Stimulated activated CD8-positive, alpha-beta memory T cell treated with anti-CD3 and anti-CD28 coated beads, Interleukin-4, amount 100 ng/mL, for 24 hours (primary cell): ENCODE measurements at places on chromosomes 6 and 20.

DNA sequence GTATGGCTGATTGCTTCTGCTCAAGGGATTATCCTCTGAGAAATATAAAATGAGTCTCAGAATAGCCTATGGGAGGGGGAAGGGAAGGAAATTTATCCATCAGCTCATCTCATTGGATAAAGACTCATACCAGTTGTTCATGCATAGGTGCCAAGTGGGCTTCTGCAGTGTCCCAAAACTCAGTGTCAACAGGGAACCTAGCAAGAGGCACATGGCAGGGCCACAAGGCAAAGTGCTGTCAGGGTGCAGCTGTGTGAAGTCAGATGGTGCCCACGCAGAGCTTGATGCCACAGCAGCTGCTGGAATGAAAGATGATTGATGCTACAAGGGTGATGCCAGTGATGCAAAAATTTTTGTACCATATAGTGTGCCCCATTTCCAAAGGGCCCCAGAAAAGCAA lies 3.2 kb upstream of the CHD6 start:
- DNase-seq: no peak

DNA sequence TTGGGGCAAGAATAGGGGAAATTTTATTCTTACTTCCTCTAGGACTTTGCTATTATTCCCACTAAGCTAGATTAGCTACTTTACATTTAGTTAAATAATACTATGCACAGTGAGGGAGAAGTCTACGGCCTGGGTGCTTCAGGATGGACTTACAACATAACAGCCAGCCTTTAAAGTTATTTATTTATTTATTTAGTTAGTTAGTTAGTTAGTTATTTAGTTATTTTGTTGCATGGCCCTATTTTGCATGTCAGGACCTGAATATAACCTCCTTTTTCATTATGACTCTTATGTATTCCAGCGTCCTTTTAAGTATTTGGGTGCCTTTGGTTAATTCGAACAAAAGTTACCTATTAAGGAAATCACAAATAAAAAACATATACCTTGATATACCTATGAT lies 238.7 kb downstream of the EYS start:
- DNase-seq: no peak

- no peak for DNase-seq
These were observed 6.7 kb downstream of the HLA-DQA1 start for GRCh38 chr6:32643904-32644303.

GRCh38 chr20:38453941-38454340 lies 18.7 kb upstream of the RALGAPB start:
- no peak for DNase-seq

DNA sequence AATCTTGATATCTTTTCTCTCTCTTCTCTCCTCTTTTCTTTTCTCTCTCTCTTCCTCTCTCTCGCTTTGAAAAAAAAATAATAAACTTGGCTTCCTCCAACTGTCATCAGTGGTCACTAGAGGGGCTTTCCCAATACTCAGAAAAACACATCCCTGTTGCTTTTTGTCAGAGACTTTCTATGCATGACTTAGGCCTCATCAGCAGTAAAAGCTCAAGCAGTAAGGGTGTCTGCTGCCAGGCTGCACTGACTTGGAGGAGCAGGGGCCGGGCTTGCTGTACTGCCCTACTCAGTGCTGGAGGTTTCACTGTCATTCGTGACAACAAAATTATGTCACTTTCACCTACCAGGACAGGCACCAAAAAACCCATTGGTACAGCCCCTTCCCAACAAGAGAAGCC lies 272.0 kb downstream of the ADGB start:
- DNase-seq: no peak

- DNase-seq: peak; percentile 68
These were observed at the start of gene RBBP9 for GRCh38 chr20:18496740-18497592. Gene RBBP9, minus strand, starts transcription at chr20:18497225. Its CDS starts 58 bp downstream, at chr20:18497167.

DNA sequence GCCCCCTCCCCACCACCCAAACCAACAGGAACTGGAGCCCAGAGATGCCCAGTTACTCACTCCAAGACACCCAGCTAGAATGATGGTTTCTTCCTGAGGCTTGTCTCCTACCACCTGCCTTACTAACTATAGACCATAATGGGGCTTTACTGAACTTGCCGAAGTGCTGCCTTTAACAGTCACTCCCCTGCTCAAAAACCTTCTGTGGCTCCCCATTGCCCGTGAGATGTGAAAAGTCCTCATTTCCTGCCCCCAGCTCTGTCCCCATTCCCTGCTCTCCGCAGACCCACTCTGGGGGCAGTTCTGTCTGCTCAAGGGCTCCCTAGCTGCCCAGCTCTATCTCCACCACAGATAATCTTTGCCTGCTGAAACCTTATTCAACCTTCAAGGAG lies 4.9 kb downstream of the SIGLEC1 start:
- DNase-seq: no peak

GRCh38 chr6:170190046-170190445 lies 100.8 kb downstream of the DLL1 start:
- no peak for DNase-seq

DNA sequence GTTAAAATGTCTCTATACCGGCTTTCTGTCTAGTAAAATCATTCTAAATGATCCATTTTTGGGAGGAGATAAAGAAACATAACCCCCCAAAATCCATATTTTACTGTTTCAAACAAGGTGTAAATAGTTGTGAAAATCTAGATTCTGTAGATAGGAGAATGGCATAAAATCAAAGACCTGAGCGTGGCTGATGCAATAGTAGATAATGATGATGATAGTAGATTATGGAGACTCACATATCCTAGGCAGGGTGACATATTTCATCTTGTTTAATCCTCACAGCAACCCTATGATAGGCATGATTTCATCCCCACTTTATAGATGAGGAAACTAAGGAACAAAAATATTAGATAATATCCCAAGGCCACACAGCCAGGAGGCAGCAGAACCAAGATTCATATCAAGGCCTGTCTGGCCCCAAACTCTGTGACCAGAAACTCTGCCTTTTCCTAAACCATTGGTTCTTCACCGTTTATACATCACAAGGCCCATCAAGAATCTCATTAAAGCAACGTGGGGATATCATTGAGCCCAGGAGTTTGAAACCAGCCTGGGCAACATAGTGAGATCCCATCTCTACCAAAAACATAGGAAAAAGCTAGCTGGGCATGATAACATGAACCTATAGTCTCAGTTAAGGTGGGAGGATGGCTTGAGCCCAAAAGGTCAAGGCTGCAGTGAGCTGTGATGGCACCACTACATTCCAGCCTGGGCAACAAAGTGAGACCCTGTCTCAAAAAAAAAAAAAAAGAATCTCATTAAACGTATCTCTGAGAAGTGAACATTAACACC lies 55.6 kb downstream of the BPIFB1 start:
- no peak for DNase-seq

DNA sequence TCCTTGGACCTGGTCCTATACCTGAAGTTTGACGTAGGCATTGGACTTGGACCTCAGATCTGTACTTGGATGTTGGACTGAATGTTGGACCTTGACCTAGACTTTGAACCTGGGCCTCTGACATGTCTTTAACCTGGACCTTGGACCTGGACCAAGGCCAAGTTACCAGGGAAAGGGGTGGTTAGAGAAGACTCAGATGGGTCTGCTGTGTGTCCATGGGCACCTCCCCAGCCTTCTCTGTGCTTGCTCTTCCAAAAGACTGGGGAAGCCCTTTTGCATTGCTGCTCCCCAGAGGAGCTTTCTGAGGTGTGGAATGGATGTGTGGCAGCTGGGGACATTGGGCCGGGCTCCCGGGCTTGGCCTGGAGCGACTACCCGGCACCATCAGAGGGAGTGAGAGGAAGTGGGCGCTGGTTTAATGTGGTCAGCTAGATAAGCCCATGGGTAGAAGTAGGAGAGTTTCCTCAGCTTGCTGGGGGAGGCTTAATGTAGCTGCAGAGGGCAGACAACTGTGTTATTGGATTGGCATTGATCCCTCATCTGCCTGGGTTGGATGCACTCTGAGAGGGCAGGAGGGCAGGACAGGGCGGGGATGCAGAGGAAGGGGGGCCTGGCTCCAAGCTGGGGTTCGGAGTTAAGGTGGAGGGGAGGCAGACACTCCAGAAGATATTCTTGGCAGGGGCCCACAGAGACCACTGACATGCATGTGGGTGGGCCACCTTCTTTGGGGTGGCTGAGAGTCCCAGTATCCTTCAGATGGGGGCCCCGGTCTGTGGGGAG lies 4.2 kb downstream of the SCRT2 start:
- DNase-seq: no peak

DNA sequence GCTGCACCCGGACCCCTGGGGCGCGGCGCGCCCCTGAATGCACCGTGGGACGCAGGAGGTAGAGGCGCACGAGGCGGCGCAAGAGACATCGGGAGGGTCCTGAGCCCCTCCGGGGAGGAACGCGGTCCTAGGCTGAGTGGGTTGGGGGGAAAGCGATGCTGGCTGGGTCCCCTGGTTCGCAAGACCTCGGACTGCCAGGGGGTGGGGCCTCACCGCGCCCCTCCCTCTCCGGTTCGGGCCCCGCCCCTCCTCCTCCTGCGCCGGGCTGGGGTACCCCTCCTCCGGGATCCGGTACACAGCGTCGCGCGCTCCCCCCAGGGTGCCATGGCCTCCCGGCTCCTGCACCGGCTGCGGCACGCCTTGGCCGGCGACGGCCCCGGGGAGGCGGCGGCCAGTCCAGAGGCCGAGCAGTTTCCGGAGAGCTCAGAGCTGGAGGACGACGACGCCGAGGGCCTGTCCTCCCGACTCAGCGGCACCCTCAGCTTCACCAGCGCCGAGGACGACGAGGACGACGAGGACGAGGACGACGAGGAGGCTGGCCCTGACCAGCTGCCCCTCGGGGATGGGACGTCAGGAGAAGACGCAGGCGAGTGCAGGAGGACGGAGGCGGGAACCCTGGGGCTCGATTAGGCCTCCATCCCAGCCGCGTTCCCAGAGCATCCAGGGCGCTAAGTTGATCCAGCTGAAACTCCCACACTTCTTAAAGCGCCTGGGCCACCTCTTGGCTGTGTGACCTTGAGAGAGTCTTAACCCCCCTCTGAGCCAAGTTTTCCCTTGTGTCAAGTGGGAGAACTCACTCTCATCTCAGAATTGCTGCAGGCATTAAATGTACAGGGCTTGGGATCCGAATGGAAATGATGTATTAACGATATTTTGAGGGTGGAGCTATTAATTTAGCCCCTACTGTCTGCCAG lies 541 bp downstream of the SNX21 start:
- peak; percentile 16 for DNase-seq

- no peak for DNase-seq
These were observed 349.3 kb downstream of the SOX4 start for GRCh38 chr6:21942897-21943296.

GRCh38 chr6:8589941-8590729 lies 154.8 kb upstream of the SLC35B3 start:
- no peak for DNase-seq

DNA sequence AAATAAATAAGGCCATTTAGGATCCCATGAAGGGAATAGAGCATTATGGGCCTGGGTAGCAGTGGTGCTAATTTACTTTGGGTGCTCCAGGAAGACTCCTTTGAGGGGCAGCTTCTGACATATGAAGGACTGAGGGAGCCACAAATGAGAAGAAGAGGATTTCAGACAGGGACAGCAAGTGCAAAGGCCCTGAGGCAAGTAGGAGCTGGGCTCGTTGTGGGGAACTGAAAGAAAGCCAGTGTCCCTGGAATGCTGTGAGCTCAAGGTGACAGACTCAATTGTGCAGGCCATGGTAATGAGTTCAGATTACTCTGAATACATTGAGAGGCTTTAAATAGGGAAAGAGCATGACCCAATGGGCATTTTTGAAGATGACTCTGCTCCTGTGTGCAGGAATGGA lies 307.6 kb downstream of the TSHZ2 start:
- no peak for DNase-seq

DNA sequence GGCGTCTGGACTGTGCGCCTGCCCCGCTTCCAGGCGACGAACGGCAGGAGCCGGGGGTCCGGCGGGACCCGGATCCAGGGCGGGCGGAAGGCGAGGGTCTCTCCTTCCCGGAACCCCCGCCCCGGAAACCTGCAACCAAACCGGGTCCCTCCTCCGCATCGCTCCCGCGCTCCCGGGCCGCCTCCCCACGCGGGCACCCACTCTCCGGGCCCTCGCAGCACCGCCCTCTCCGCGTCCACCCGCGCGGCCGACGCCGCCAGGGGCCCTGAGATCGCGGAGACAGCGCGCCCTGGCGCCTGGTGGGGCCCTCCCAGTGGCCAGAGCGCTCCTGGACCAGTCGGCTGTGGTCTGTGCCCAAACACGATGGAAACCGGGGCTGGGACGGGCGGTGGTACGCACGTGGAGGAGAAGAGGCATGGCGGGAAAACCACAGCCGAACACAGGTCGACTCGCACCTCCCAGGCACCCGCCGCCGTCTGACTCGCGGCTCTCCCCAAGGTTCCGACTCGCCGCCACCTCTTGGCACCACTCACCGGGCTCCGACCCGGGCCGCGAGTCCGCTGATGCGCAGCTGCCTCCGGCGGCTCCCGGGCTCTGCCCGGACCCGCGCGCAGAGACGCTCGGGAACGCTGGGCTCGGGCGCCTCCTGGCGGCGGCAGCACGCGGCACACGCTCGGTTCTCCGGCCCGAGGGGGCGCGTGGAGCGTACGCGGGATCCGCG lies 7.9 kb downstream of the NKX2-2 start:
- DNase-seq: peak; percentile 59

DNA sequence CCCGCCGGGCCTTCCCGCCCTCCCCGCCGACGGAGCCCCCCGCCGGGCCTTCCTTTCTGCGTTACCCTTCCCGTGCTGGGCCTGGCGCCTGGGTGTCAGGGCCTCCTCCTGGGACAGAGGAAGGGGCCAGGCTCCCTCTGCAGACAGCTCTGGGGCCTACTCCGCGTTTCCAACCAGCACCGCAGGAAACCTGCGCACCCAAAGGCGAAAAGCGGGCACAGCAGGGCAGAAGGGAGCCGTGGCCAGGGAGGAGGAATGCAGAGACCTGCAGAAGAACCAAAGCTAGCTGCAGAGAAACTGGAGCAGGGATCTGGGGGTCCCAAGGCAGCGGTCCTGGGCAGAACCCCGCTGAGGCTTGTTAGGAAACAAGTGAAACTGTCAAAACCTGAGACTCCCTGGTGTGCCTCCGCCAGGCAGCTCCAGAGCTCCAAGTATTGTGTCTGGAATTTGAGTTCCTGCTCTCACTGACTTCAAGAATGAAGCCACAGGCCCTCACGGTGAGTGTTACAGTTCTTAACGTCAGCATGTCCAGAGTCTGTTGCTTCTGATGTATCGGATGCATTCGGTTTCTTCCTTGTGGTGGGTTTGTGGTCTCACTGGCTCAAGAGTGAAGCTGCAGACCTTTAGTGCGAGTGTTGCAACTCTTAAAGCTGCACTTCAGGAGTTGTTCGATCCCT lies 33.3 kb downstream of the IRF4 start:
- no peak for DNase-seq

GRCh38 chr6:85576476-85576875 lies 17.2 kb downstream of the SNX14 start:
- DNase-seq: no peak

GRCh38 chr6:105319331-105319730 lies 83.6 kb downstream of the PREP start:
- no peak for DNase-seq

GRCh38 chr20:5731753-5732366 lies 18.3 kb upstream of the SHLD1 start:
- DNase-seq: no peak
